ENCODE measurements at places on chromosomes 16 and 17.

DNA sequence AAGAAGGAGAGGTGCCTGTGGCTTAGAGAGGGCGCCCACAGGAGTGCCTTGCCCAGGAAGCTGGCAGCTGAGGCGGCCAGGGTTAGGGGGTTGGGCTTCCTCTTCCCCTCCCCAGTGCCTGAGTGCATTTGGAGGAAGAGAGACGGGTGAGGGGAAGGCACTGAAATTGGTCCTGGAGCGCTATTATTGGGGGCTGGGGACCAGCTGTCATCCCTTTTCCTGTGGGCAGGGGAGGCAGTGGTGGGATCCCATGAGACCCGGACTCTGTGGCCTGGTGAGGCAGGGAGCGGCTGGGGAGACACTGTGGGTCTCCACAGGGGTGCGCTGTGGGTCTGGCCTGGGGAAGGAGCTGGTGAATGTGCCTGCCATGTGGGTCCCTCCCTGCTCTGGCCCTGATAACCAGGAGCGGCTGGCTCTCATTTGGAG is 259.7 kb downstream of the SEC14L1 start:
- DNase-seq: peak; percentile 87

GRCh38 chr17:81493198-81494038 is 19.2 kb downstream of the ACTG1 start:
- DNase-seq: no peak

DNA sequence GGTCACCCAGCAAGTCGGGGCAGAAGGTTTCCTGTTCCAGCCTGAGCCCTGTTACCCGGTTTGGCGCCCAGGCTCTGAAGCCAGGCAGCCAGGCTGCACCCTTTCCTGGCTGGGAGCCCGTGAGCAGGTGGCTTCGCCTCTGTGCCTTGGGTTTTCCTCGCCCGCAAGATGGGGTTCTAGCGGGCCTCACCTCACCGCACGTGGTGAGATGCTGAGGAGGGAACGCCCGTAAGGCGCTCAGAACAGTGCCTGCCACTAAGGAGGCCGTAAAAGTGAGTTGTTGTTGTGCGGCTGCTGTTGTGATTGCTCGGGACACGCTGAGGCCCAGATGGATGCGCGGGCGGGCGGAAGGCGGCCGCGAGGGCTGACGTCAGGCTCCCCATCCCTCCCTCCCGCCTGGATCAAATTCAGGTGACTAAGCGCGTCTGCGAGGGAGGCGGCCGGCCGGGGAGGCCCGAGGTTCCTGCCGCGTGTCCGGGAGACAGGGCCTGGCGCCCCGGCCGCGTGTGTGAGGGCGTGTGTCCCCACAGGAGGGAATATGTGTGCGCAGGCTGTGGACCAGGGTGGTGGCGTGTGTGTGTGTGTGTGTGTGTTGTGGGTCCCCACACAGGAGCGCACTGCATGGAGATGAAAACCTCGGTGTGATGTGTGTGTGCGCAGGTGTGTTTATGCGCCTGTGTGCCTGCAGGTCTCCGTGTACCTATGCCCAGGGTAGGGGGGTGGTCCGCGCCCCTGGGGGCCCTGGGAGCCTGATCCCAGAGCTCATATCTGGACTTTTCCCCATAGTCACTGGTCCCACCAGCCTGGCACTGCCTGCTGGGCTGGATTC is 4.3 kb downstream of the CAMKK1 start:
- no peak for DNase-seq

GRCh38 chr16:51880776-51881175 is 666.2 kb downstream of the TOX3 start:
- DNase-seq: no peak

GRCh38 chr16:56343661-56344517 is 81.5 kb downstream of the AMFR start:
- DNase-seq: no peak

DNA sequence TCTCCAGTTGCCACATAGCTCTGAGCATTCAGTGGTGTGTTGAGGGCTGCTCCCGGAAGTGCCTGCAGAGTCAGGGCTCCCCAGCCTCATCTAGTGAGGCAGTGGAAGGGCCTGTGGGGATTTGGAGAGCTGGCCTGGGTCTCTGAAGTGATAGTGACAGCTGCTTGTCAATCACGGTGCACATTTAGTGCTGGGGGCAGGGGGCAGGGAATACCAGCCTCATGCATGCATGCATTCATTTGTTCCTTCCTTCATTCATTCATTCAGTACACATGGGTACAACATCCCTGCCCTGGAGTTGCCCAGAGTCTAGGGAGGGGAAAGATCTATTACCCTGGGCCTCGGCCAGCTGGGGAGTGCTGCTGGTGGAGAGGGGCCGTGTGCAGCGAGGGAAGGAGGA is 11.3 kb upstream of the STH start:
- no peak for DNase-seq

Measured in stimulated activated CD8-positive, alpha-beta memory T cell treated with anti-CD3 and anti-CD28 coated beads, Interleukin-4, amount 100 ng/mL, for 48 hours (primary cell).